ENCODE measurements at places on chromosomes 7 and 10.

GRCh38 chr7:148146346-148146745, 444.2 kb upstream of the C7orf33 start:
- no peak for DNase-seq

GRCh38 chr7:19519443-19520021, 189.3 kb downstream of the POLR1F start:
- peak; percentile 62 for DNase-seq

- no peak for DNase-seq
These were observed 758.1 kb downstream of the CNTNAP2 start for GRCh38 chr7:146874722-146875121.

- no peak for DNase-seq
These were observed 117.2 kb upstream of the KLF6 start for GRCh38 chr10:3902054-3902808.

GRCh38 chr10:51073453-51074237, 642 bp upstream of the PRKG1 start:
- no peak for DNase-seq

GRCh38 chr10:61547297-61547696, 94.1 kb upstream of the TMEM26 start:
- no peak for DNase-seq

- DNase-seq = no peak
These were observed 314.3 kb upstream of the LRGUK start for GRCh38 chr7:133812877-133813276.

DNA sequence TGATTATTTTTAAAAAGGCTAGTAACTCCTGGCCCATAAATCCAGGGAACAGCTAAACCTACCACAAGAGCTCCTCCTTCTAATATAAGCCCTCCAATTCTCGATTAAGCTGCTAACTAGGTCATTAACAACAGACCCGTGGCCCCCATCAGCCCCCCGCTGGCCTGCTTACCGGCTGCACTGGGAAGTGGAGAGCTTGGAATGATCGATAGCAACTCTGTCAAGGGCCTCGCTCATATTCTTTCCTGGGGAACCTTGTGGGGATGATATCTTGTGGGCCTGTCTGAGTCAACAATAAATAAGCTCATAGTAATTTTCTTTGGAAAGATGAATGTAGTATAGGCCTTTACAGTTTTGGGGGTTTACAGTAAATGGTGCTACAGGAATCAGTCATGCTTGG, 353.5 kb downstream of the TCERG1L start:
- no peak for DNase-seq

- DNase-seq = no peak
These were observed 250.9 kb downstream of the CHCHD3 start for GRCh38 chr7:132830941-132831340.

GRCh38 chr7:98399462-98399861, 1.4 kb downstream of the BAIAP2L1 start:
- DNase-seq = no peak

GRCh38 chr7:54109501-54109900, 432.7 kb upstream of the VSTM2A start:
- no peak for DNase-seq

GRCh38 chr7:18429547-18429946, 66.0 kb upstream of the HDAC9 start:
- DNase-seq = peak; percentile 18

- DNase-seq = no peak
These were observed 82.6 kb downstream of the DNMBP start for GRCh38 chr10:99926925-99927720.

- no peak for DNase-seq
These were observed 43.9 kb downstream of the SH3PXD2A start for GRCh38 chr10:103811463-103811862.

DNA sequence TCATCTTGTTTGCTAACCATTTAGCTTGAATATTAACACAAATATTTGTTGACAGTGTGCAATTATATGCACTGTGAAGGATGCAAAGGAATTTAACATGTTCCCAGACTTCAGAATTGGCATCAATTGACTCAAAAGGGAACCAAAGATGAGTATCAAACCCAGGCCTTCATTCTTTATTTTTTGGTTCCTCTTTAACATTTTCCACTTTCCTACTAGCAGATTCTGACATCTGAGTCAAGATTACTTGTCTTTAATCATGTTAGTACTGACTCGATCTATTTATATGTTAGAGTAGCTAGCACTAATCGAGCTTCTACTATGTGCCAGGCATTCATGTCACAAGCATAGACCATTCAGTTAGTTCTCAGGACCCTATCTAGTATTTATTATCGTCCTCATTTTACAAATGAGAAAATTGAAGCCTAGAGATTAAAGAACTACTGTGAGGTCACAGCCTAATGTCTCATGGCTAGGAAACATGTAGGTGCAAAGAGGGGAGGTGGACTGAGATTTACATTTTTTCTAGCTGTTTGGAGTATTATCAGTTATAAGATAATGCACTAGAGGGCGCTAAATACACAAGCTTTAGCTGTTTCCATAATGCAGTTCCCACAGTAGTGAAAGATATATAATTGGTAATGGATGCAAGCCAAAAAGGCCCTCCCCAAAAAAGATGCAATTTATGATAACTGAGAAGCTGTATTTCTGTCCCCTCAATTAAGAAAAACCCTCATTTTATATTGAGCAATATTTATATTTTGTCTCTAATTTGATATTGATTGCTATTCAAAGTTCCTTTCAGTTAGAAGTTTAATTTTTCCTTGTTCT, 32.9 kb upstream of the KMT2E start:
- DNase-seq = no peak

DNA sequence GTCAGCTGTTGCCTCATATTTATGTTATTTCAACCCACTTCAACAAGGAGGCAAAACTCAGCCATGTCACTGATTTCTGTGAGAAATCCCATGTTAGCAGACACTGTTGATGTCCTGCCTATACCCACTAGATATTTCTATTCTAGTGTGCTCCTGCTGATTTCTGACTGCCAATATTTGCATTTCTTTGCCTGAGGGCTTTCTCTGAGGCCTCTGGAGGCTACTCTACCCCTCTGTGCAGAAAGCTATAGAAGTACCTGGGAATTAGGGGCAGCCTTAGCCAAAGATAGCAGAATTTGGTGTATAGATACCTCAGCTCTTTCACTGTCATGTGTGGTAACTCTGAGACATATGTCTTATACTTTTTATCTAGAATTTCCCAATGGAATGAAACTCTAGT, 348.8 kb downstream of the SORCS3 start:
- no peak for DNase-seq

DNA sequence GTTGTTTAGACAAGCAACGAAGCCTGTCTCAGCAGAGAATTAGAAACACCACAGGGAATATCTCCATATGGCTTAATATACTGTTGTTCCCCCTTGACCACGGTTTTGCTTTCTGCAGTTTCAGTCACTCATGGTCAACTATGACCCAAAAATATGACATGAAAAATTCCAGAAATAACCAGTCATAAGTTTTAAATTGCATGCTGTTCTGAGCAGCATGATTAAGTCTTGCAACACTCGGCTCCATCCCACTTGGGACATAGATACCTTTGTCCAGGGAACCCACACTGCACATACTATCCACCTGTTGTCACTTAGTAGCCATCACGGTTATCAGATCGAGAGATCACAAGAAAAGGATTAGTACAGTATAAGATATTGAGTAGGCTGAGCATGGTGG, 60.7 kb upstream of the FOXK1 start:
- DNase-seq = no peak

- no peak for DNase-seq
These were observed 148.9 kb downstream of the ITGA8 start for GRCh38 chr10:15570738-15571339.

GRCh38 chr10:48384699-48384982, 78.2 kb downstream of the MAPK8 start:
- DNase-seq = no peak

GRCh38 chr7:28706584-28706983, 251.5 kb downstream of the TRIL start:
- DNase-seq = no peak

DNA sequence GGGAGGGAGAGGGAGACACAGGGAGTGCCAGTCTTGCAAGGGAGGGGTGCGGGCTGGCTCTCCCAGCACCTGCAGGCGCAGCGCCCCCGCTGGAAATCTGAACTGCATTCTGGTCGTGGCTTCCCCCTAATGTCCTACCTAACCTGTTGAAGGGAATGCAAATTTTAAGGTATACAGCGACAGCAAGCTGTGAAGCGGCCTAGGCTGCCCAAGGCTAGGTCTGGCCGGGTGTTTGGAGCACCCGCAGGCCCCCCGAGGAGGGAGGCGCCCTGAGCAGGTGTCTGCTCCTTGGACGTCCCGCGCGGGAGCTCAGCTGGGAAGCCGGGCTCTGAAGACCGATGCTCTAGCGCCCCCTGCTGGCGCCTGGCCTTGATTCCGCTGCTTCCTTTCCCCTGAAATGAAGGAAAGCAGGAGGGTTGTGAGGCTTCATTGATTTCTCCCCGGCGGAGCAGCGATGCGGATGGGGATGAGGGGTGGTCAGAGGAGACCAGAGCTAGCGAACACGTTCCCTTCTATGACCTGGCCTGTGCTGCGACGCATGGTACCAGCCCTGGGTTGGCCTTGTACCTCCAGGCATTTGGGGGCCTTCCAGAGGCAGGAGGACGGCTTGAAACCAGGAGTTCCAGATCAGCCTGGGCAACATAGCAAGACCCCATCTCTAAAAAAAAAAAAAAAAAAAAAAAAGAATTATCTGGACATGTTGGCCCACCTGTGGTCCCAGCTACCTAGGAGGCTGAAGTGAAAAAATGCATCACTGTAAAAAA, 601.3 kb downstream of the GALNT17 start:
- DNase-seq = peak; percentile 46

GRCh38 chr10:133405272-133405671, 11.3 kb downstream of the MTG1 start:
- DNase-seq = no peak

- DNase-seq = no peak
These were observed 99.3 kb downstream of the CDC14C start for GRCh38 chr7:49023345-49024328.

- DNase-seq = no peak
These were observed 182.8 kb downstream of the DIP2C start for GRCh38 chr10:506451-507354.

GRCh38 chr10:65622608-65623007, 1303.2 kb upstream of the LRRTM3 start:
- DNase-seq = no peak

DNA sequence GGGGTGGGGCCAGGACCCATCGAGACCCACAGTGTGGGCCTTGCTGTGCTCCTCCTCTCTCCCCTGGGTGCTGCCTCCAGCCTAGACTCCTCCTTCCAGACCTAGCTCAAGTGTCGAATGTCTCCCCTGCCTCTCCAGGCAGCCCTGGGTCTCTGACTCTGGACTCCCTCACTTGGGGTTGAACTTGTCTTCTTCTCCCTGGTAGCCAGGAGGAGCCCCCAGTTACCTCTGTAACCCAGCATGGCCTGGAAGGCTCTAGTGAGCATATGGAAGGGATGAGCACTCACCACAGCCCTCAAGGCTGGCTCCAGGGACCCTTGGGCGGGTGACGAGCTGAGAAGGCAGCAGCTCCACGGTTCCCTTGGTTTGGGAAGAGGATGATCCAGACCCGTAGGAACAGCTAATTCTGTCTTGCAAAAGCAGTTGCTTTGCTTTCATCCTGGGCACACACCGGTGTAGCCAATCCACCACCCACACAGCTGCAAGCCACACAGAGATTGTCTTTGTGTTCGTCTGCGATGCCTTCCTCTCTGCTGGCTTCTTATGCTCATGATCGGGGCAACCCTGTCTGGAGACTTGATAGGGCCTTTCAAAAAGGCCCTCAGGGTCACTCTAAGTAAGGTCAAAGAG, 52.3 kb upstream of the ANTXRL start:
- DNase-seq = no peak

DNA sequence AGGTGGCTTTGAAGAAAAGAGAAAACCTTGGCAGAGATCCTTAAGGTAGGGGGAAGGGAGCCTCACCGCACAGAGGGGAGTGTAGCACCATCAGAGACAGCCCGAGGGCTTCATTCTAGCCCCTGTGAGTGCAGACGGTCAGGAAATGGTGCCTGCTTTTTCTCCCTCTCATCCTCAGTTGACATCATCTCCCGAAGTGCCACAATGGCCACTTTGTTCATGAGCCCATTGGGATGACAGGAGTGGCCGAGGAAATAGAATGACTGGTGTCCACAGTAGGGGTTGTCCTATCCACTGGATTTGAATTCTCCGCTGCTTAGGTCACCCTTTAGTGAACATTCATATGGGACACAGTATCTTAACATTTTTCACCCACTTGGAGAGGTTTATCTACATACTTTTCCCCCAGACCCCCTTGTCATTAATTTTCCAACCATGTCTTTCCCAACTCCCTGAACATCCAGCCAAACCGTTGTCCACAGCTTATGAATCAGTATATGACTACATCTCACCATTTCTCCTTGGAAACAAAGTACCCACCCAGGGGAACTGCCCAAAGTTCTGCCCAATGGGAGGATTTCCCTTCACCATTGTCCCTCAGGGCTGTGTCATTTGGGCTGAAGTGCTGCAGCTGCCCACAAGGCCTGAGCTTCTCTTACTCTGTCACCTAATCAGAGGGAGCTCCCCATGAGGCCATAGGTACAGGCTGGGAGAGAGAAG, 108.8 kb downstream of the ADCY1 start:
- no peak for DNase-seq

Data from astrocyte of the cerebellum (primary cell).